ENCODE measurements at places on chromosomes 3 and 15.
A peak's percentile ranks its signal among the peaks of the same experiment; 100 is the strongest.

GRCh38 chr3:12670365-12671119 lies 6.6 kb upstream of the RAF1 start:
- H3K27ac ChIP-seq: no peak overlapping the region
- no peak overlapping the region for H3K4me3 ChIP-seq
- H3K27me3 ChIP-seq: peaks cover 13% of the 10 kb centered on the region
- H3K4me1 ChIP-seq: peaks cover 39% of the 10 kb centered on the region
- H3K36me3 ChIP-seq: peaks cover 14% of the 10 kb centered on the region

DNA sequence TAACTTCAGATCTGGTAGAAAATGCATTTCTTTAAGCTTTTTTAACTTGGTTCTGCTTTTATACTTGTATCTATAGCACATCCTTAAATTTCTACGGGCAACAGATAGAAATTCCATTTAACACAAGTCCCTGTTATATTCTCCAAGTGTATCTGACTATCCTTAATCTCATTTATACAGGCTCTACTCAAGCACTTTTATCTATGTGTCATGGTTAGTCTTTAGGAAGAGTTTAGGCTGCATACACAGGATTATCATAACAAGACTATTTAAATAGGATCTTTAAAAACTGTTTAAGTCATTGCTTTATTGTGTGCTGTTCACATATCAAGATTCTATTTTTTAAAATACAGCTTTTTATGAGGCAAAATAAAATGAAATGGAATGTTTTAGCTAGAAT lies 52.7 kb downstream of the SETD5 start:
- no peak for DNase-seq
- H3K36me3 ChIP-seq: peaks cover 83% of the 10 kb centered on the region
- no peaks in the 10 kb centered on the region for H3K27me3 ChIP-seq

- no peak overlapping the region for H3K4me3 ChIP-seq
- H3K4me1 ChIP-seq: peaks cover 5% of the 10 kb centered on the region
These were observed 57.5 kb downstream of the RBPMS2 start for GRCh38 chr15:64717735-64718495.

- H3K4me1 ChIP-seq: no peaks in the 10 kb centered on the region
- peaks cover 6% of the 10 kb centered on the region for H3K27me3 ChIP-seq
- no peaks in the 10 kb centered on the region for H3K36me3 ChIP-seq
- H3K27ac ChIP-seq: no peak overlapping the region
- no peak overlapping the region for H3K4me3 ChIP-seq
These were observed 7.7 kb downstream of the ARNT2 start for GRCh38 chr15:80411788-80412288.

DNA sequence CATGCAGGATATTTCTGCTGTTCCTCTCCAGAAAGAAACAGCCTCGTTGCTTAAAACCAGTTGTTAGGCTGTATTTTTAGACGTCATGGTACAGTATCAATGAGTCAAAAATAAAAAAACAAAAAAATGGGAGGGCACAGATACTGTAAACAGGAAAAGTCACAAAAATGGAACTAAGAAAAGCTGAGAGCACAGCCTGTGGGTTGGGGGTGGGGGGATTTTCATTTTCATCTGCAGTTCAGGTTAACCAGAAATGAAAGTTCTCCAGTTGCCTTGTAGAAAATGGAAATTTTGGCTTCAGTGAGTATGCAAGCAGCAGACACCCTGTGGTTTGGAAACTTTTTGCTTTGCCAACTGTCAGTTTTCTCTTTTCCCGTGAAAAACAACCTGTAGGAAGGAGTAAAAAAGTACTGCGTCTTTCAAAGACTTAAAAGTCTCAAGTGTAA lies 59.0 kb downstream of the FRMD4B start:
- no peak overlapping the region for H3K4me3 ChIP-seq
- no peak for DNase-seq
- peaks cover 11% of the 10 kb centered on the region for H3K4me1 ChIP-seq
- no peaks in the 10 kb centered on the region for H3K27me3 ChIP-seq
- peak overlapping the region; percentile 13 for H3K27ac ChIP-seq
- no peaks in the 10 kb centered on the region for H3K36me3 ChIP-seq

GRCh38 chr15:40245666-40246450 lies 7.0 kb downstream of the PAK6 start:
- peaks cover 14% of the 10 kb centered on the region for H3K4me1 ChIP-seq
- no peak overlapping the region for H3K27ac ChIP-seq
- H3K36me3 ChIP-seq: no peaks in the 10 kb centered on the region
- no peak overlapping the region for H3K4me3 ChIP-seq
- peaks cover 7% of the 10 kb centered on the region for H3K27me3 ChIP-seq
- peak; percentile 12 for DNase-seq

GRCh38 chr15:47027322-47027946 lies 689.9 kb upstream of the SEMA6D start:
- no peak overlapping the region for H3K4me3 ChIP-seq
- H3K36me3 ChIP-seq: no peaks in the 10 kb centered on the region
- peaks cover 2% of the 10 kb centered on the region for H3K4me1 ChIP-seq
- no peaks in the 10 kb centered on the region for H3K27me3 ChIP-seq
- no peak for DNase-seq
- H3K27ac ChIP-seq: no peak overlapping the region

DNA sequence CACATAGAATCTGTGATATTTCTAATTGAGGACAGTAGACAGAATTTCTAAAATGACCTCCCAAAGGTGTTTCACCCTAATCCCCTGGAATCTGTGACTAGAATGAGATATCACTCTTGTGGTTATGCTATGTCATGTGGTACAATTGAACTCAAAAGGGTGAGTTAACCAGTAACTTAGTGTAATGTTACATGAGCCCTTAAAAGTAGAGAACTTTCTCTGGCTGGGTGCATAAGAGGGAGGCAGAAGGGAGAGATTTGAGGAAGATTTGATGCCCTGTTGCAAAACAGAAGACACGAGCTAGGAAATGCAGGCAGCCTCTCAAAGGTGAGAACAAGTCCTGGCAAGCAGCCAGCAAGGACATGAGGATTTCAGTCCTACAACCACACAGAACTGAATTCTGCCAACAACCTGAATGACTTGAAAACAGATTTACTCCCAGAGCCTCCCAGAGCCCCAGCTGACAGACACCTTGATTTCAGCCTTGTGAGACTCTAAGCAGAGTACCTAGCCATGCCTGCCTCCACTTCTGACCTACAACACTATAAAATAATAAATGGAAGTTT lies 160.3 kb downstream of the MTHFS start:
- peaks cover 3% of the 10 kb centered on the region for H3K36me3 ChIP-seq
- no peak overlapping the region for H3K4me3 ChIP-seq
- no peak for DNase-seq

DNA sequence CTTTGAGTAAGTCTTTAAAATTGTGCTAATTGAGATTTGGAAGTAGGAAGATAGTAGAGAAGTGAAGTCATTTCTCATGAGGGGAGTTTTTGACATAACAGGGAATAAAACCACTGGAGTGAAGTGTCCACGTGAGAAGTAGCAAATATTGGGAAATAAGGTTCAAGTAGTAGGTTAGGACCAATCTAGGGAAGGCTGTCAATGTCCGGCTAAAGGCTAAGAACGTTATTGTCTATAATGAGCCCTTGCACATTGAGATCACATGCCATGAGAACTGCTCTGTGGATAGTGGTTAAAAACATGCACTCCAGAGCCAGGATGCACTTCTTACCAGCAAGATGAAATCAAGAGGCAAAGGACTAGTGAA lies 459.9 kb upstream of the TPRG1 start:
- no peaks in the 10 kb centered on the region for H3K36me3 ChIP-seq
- no peak overlapping the region for H3K27ac ChIP-seq
- H3K4me1 ChIP-seq: no peaks in the 10 kb centered on the region
- no peak overlapping the region for H3K4me3 ChIP-seq

DNA sequence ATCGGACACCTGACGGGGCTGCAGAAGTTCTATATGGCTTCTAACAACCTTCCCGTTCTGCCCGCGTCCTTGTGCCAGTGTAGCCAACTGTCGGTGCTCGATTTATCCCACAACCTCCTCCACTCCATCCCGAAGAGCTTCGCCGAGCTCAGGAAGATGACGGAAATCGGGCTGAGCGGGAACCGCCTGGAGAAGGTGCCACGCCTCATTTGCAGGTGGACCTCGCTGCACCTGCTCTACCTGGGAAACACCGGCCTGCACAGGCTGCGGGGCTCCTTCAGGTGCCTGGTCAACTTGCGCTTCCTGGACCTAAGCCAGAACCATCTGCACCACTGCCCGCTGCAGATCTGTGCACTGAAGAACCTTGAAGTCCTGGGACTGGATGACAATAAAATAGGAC lies 9.8 kb upstream of the LRRC34 start:
- H3K4me3 ChIP-seq: no peak overlapping the region
- H3K4me1 ChIP-seq: 0 out of 2 replicates have a peak, but pooled peaks cover 3% of the 10 kb centered on the region
- H3K27me3 ChIP-seq: 0 out of 2 replicates have a peak, but pooled peaks cover 3% of the 10 kb centered on the region

DNA sequence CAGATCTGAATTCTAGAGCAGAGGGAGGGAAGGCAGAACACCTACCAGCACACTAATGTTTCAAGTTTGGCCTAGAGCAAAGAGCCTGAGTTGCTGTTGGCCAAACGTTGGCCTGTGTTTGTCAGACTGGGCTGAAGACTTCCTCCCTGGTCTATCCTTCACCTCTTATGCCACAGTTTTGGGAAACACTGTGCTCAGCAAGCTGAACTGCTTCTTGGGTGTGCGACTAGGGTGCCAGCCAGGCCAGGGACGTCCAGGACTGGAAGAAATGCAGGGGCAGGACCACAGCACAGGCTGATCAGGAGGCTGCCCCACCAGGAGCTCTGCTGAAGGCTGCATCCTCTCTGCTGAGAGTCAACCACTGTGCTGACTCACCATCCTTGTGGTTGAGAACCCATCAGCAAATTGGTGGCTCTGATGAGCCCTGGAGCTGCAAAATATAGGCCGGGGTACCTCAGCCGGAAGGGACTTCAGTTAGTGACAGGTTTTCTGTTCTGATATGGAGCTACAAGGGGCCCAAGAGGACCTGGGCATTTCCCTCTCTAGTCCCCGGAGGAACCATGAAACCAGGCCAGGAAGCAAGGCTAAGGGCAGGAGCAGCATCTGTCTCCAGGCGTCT lies 131.6 kb upstream of the RASGRP1 start:
- no peak overlapping the region for H3K27ac ChIP-seq
- H3K27me3 ChIP-seq: no peaks in the 10 kb centered on the region
- no peak for DNase-seq
- H3K36me3 ChIP-seq: no peaks in the 10 kb centered on the region
- no peaks in the 10 kb centered on the region for H3K4me1 ChIP-seq

- no peaks in the 10 kb centered on the region for H3K36me3 ChIP-seq
- no peaks in the 10 kb centered on the region for H3K4me1 ChIP-seq
- no peak overlapping the region for H3K27ac ChIP-seq
- no peak overlapping the region for H3K4me3 ChIP-seq
- no peaks in the 10 kb centered on the region for H3K27me3 ChIP-seq
These were observed 25.5 kb upstream of the PIK3R4 start for GRCh38 chr3:130772129-130772528.

DNA sequence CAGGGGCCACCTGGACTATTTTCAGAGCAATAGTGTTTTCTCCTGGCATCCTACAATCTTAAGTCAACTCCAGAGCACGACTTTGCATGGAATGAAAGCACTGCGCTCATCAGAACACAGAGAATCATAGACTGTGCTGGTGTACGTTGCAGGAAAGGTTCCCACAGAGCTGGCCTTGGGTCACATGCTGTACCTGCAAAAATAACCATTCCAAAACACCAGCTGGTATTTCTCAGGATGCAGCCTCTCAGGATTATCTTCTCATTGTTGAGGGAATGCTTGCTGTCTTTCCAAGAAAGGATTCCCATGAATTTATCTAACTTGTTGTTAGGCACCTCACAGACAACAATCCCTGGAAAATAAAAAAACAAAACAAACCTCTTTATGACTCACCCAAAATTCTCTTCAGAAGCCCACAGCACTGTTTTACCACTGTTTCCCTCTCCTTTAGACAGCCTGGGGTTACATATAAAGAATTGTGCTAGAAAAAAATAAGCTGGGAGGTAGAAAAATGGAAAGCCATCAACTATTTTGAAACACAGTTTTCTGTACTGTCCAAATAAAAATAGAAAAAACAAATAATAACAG lies 131.7 kb downstream of the ATP8B4 start:
- H3K4me1 ChIP-seq: no peaks in the 10 kb centered on the region
- no peak for DNase-seq
- H3K4me3 ChIP-seq: no peak overlapping the region
- no peak overlapping the region for H3K27ac ChIP-seq
- no peaks in the 10 kb centered on the region for H3K27me3 ChIP-seq

All from WTC11 (cell line).